ENCODE measurements at places on chromosomes 2 and 18.

GRCh38 chr2:201116959-201117734, 1.2 kb downstream of the CFLAR start:
- peak; percentile 90 for DNase-seq

DNA sequence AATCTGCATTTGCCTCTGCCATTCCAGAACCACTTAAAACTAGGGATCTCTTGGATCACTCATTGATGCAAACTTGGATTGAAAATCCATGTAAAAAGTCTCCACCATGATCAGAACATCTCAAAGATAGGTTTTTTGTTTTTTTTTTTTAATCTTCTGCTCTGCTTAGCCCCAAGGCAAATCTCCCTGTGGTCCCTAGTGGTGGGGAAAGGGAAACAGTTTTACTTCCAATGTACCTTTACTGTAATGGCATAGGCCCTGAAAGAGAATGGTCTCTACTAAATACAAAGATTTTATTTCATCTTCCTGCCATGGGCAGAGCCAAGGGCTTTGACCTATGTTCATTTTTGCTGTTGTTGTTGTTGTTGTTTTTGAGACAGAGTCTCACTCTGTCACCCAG, 78.4 kb downstream of the KANSL1L start:
- no peak for DNase-seq

GRCh38 chr2:103002954-103003353, 241.1 kb downstream of the TMEM182 start:
- DNase-seq: no peak

DNA sequence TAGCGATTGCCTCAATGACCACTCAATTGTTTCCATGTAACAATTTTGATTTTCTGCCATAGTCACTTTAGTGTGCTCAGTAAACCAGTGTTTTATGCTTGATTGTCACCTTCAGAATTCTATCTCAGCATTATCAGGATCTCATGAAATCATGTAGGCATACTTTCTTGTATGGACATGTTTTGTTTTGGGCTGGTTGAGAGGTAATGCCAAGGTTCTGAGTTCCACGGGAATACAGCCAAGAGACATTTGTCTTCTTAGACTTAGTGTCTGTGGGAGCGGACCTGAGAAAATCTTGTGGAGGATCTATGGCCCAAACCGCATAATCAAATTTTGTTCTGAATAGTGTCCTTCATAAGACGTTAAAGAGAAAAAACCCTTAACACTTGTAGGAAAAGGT, 10.2 kb downstream of the MSTN start:
- no peak for DNase-seq

GRCh38 chr2:98894331-98895000, 41.6 kb downstream of the CRACDL start:
- DNase-seq: no peak

- no peak for DNase-seq
Observed at GRCh38 chr18:25553631-25554263, 201.8 kb upstream of the ZNF521 start.
